ENCODE measurements at places on chromosomes 3 and 15. TPM values are rescaled to one million over a fixed set of nuclear protein-coding genes. Genes with fewer than 3 reads are reported as not detected.

The RTP3 gene
- not detected for total RNA-seq

The RTP1 gene
- not detected for total RNA-seq

The CYP11A1 gene
- 1.0 TPM for total RNA-seq

The NLGN1 gene
- 3.3 TPM for total RNA-seq

The OR5K2 gene
- total RNA-seq, result not detected

The CLK3 gene
- total RNA-seq, result 46.5 TPM

The CLRN1 gene
- total RNA-seq, result not detected

The PARP15 gene
- total RNA-seq, result 0.87 TPM

The SLC12A8 gene
- total RNA-seq, result 10.9 TPM

The ASB14 gene
- total RNA-seq, result not detected

All from smooth muscle cell of trachea (primary cell).